ENCODE measurements at places on chromosomes 3 and 15.

GRCh38 chr3:134040066-134040465, 10.3 kb upstream of the SLCO2A1 start:
- DNase-seq, result no peak

GRCh38 chr3:138187296-138188012, at the start of gene ARMC8:
Gene ARMC8 (plus strand): TSS chr3:138187301. CDS start chr3:138187555, 254 bp downstream.
- no peak for DNase-seq

- no peak for DNase-seq
Observed at GRCh38 chr15:83694536-83694935, 40.6 kb downstream of the ADAMTSL3 start.

DNA sequence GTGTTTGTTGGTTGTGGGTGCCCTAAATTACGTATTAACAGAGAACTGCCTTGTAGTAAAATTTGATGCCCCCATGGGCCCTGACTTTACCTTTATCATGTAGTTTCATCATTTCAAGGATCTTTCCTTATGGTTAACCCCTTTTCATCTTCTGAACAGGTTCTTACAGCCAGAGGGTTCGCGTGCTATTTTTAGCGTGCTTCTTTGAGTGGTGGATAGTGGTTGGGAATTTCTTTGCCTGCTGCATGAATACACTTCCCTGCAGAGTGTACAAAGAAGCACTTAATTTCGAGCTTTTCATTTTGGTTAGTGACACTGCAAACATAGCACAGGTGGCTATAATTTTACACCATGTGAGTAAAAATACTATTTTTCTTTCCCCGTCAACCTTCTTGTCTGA, 231.8 kb downstream of the ROBO2 start:
- no peak for DNase-seq

DNA sequence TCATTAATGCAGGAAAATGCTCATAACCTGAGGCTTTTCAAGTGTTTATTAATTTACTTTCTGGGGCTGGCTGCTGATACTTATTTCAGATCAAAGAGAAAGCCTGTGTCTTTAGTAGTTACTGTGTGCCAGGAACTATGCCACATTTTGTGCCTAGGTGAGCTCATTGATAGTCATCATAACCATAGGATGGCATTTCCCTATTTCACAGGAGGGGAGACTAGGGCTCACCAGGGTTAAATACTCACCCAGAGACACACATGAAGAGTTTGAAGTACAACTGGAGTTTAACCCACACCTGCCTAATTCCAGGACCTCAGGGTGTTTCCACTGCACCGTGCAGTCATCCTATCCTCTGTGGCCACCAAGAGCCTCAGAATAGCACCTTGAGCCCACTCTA, 264.4 kb upstream of the NR2E3 start:
- DNase-seq, result no peak

- DNase-seq, result no peak
Observed at GRCh38 chr3:183485093-183485492, 56.7 kb upstream of the MCF2L2 start.

- no peak for DNase-seq
Observed at GRCh38 chr3:12483410-12483809, 870 bp upstream of the TSEN2 start.

DNA sequence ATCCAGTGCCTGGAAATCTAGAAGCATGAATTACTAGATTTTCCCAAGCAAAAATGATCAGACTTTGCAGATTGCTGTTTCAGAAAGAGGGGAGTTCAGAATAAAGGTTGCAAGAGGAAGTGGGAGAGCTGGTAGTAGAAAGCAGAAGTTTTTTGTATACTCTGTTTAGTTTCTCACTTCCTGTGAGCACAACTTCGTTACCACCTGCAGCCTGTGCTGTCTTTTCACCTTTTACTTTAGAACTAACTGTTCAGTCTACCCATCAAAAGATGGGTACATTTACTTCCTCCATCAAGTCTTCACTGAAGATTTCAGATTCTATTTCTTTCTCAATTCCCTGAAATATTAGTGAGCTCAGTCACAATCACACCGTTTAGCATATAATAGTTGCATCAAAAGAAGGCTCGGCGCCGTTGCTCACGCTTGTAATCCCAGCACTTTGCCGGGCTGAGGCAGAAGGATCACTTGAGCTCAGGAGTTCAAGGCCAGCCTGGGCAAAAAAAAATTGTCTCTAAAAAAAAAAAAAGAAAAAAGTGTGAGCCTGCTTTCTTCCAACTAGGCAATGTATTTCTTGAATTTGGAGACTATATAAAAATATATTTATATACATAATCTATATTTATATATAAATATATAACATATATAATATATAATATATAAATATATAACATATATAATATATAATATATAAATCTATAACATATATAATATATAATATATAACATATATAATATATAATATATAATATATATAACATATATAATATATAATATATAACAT, 1.8 kb upstream of the CEP97 start:
- no peak for DNase-seq

GRCh38 chr3:61594144-61594963, 33.0 kb downstream of the PTPRG start:
- DNase-seq, result no peak

DNA sequence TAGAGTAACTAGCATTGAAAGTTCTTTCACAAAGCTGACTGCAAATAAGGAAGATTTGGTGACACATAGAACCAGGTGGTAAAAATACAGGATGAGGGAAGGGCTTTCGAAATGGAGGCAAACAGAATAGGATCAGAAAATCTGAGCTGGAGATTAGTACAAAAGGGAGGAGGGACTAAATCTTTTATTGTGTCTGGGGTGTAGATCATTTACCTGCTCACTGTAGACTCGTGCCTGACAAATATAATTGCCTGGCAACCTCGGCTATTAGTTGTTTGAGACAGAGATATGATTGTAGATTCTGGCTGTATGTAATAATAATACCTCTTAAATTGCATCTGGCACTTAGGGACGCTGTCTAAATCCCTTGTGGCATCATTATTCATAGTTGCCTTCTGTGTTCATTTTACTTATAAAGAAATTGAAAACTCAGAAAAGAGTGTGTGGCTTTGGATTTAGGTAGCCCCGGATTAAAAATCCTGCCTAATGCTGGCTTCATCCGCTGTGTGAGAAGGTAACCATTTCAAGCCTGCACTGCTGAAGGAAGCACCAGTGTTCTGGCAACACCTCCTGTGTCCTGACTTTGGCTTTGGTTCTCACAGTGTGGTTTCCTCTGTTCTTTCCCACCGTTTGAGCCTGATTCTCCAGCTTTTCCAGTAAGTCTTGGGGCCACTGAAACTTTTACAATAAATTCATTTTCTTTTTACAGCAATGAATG, 25.0 kb upstream of the GPR160 start:
- no peak for DNase-seq

GRCh38 chr15:46079046-46079445, 444.2 kb downstream of the SQOR start:
- no peak for DNase-seq

GRCh38 chr3:126858401-126858800, 124.5 kb upstream of the PLXNA1 start:
- no peak for DNase-seq

DNA sequence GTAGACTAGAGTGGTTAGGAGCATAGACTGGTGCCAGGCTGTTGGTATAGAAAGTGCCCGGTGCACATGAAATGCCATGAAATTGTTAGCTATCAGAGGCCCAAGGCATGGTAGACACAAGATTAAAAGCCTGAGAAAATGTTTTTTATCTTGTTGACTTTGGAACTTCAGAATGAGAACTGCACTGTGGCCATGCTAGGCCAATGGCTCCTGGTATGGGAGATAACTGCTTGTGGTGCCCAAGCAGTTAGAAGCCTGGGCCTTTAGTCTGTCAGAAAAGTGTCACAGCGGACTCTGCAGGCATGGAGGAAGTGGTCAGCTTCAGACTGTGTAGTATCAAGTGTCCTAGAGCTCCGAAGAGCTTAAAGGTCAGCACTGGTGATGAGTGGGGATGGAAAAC, 11.9 kb downstream of the FYCO1 start:
- DNase-seq, result no peak

GRCh38 chr3:135056084-135056730, 261.1 kb downstream of the EPHB1 start:
- no peak for DNase-seq

- no peak for DNase-seq
Observed at GRCh38 chr3:111598552-111598951, 3.4 kb upstream of the ZBED2 start.

DNA sequence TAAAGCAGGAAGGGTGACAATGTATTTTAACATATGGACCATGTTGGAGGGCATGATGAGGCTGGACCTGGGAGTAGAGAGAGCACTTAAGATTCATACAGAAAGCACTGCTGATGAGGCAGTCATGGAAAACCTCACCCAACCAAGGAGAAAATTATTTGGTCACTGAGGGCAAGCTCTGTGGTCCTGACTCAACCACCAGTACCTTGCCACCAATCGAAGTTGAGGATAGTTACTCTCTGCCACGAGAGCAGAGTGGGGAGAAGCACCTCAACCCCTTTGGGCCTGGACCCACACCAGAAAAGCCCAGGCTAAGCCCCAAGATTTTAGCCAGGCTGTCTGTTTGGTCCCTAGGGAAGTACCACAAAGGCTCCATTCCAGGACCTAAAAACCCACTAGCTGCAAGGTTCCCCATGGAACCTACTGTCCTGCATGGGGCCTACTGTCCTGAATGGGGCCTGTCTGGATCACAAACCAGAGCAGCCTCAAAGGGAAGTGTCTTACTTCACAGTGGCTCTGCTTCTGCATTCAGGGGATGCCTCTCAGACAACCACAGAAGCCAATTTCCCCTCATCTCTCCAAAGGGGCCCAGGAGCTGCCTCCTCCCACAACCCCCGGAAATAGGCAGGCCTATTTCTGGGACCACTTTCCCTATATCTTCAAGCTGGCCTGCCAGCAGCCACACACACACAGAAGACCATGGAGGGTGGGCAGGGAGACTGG, 4.2 kb downstream of the CCDC71 start:
- no peak for DNase-seq

DNA sequence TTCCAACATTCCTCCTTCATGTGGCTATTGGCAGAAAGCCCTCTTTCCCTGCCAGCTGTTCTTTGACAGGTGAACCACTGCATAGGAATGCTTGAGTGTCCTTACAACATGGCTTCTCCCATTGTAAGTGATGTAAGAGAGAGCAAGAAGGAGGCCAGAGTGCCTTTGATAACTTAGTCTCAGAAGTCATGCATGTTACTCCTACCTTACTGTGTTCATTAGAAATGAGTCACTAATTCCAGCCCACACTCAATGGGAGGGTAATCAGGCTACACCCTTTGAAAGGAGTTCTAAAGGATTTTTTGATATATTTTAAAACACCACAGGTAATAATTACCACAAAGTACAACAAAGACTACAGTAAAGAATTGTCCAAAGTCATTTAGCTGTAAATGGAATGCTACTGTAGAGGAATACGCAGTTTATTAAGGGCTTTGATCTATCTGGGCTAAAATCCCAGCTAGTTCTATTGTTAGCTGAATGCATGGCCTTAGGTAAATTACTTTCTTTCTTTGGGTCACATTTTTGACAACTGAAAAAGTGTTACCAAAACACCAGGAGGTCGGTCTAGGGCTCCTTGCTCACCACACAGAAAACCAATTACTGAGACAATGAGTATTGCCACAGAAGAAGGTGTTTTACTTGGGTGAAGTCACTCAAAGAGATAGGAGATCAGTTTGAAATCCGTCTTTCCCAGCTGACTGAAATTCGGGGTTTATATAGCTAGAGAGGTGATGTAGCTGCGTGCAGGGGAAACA, 154.9 kb downstream of the GRM7 start:
- DNase-seq, result no peak

DNA sequence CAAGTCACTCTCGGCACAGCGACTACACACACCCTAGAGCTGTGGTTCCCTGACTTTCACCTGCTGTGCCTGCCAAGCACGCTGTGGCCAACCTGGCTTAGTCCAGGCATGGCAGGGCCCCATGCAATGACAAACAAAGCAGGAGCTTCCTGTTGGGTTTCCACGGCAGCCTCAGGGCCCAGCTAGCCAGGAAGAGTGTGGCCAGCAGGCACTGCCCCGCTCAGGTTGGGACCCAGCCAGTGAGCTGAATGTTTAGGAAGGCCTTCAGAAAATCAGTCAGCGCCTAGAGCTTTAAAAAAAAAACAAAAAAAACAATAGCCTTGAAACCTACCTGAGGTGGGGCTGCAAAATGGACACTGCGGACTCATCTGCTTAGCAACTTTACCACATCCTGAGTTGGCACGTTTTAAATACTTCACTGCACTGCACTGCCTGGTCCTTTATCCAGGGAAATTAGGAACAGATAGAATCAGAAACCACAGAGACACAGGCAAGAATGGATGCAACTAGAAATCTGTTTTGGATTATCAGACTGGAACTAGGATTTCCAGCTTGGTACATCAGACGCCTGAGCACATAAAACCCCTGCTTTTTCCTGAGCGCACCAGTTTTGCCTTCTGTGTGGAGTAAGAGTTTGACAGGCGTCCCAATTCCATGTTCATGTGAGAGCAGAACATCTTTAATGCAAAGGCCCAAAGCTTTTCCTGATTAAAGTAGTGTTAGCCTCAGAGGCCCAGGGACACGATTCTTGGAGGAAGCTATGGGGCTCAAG, 36.2 kb upstream of the LDHAL6B start:
- no peak for DNase-seq

- DNase-seq, result no peak
Observed at GRCh38 chr15:79230766-79231165, 51.8 kb upstream of the ANKRD34C start.

DNA sequence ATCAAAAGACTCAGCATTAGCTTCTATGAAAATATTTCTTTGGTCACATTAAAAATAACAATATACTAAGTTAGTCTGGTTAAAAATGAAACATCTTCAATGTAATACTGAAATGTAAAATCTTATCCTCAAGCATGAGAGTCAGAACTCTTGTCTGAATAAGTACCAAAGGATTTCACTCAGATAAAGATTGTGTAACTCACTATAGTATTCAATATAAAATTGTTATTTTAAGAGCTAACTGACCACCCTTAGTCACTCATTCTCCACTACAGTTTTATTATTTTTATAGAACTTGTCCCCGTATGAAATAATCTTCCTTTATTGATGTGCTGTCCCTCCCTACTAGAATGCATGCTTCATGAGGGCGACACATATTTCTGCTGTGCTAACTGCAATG, 426.3 kb downstream of the MECOM start:
- DNase-seq, result no peak

DNA sequence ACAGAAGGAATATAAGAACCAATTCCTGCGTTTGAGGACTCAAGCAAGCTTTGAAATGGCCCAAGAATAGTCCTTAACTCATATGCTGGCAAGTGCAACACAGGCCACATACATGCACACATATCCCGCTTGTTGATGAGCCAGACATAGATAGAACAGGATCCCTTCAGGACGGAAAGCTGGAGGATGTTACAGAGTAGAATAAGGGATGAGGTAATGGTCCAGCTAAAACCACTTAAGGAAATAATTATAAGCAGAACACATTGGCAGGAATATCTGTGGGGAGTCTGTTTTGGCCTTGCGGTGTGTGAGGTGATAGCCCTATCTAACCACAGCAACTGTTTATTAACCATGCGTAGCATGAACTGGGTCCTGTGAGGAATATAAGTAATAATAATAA, 25.0 kb downstream of the SCG3 start:
- no peak for DNase-seq

DNA sequence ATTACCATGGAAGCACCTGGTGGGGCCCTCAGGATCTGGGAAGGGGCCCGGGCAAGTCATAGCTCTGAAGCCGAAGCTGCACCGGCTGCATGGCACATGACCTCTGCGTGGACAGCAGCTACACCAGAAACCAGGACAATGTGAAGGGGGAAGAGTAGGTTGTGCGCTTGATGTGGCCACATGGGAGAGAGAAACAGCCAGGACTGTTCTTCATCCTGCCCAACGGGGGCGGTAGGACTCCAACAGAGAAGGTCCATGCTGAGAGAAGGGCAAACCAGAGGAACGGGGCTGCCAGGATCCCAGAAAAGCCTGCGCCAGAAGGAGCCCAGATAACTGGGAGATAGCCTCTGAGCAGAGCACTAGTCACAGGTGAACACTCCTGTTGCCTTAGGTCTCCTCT, 54.9 kb upstream of the PRR20G start:
- DNase-seq, result no peak
